ENCODE measurements at places on chromosomes 4 and X.

DNA sequence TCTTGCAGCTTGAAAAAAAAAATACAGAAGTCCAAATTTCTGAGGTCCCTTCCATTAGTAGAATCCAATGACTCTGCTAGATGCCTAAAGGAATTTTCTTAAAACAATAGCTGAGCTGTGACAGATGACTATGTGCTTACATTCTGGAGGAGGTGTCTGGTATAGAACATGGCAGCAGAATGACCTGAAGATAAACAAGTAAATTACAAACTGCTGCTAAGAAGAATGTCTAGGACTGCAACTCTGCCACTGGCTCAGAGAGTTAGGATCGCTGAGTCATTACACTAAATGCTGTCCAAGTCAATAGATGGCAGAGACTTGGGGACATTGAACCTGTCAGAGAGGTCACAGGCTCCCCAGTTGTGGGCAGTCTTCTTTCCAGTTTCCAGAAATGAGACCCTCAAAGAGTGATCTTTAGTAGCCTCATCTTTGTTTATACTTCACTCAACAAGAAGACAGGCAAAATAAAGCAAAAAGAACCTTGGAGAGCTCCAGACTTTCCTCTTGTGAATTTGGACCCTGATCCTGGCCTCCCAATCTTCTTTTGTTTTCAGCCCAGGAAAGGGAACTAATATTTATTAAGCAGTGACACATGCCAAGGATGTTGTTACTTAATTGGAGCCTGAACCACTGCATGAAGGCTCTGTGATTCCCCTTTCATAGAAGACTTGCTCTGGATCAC is 56.4 kb upstream of the SCML1 start:
- DNase-seq = no peak

DNA sequence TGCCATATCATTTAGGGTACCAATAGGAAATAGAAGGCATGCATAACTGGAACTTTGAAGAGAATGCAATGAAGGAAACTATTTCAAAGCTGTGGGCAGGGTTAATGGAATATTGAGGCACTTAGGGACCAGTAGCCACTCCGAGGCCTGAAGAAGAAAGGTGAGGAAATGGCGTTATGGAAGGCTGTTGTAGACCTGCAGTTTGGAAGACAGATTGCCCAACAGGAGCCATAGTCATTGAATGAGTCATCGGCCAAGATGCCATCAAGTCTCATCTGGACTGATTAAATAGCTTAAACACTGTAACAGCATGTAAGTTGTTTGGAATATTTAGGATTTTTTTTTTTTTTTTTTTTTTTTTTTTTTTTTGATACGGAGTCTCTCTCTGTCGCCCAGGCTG is 11.6 kb downstream of the CXCL13 start:
- no peak for DNase-seq

GRCh38 chr4:126396703-126397102 is 1081.9 kb downstream of the FAT4 start:
- DNase-seq = no peak

DNA sequence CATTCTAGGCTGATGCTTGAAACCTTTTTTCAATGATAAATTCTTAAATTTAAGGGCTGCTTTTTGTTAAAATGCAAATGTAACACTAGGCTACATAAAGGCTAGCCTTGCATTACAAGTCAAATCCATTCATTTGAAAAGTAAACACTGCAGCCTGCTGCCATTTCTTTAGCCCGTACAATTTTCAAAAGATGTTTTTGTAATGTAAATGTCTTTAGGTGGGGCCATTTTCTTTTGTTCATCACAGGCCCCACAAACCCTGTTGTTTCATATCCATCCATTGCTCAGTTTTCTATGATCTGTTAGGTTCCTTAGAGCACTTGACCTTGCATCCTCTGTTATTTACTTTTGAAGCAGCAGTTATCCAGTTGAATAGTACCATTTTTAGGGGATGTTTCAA is 296.2 kb upstream of the AMOT start:
- DNase-seq = no peak

DNA sequence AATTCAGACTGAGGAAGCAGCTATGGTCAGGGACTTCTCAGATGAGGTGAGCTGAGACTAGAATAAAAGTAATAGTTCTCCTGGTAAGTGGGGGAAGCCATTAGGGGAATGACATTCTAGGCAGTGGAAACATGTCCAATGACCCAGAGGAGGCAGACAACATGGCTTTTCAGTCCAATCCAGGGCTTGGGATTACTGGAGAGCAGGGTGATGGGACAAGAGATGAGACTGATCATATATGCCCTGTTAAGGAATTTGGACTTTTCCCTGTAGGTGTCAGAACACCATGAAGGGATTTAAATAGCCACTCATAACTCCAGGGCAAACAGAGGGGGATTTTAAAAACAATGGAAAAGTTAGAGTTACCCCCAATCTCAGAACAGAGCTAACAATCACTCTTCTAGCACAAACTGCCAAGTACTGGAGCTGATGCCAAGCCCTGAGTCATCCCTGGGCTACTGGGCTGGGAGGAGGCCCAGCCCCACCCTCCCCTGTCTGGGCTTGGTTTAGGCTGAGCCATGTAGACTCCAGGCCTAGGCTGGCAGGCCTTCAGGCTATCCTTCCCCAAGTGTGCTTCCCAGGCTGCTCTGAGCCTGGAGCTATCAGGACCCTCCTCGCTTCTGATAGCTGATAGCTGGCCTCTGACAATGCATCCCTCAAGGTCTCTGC is 22.7 kb upstream of the MSN start:
- peak; percentile 11 for DNase-seq

DNA sequence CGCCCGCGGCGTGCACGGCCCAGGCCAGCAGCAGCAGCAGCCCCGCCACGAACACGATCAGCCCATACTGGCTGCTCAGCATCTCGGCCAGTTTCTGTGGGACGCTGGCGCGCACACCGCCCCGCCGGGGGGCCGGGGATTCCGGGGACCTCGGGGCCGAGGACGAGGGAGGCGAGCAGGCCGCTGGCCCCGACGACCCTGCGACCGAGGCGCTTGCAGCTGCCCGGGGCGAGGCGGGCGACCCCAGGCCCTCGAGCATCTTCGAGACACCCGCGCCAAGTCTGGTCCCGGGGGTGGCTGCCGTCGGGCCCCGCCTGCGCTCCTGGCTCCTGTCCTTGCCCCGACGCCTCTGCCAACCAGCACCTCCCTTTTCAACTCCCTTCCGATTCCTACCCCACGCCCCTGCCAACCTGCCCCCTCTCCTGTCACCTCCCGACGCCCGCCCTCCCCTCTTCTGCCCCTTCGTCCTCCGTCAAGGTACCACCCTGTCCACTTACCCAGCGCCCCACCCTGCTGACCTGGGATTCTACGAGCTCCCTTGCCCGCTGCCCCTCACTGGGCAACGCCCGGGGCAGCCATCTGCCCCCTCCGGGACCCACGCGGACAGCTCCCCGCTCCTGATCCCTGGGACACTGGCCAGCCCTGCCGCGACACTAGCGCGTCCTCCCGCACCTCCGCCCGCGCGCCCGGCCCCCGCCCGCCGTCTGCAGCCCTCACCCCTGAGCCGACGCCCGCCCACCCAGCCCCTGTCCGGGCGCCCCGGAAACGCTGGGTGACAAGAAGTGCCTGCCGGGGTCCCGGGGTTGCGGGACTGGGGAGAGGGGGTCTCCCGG is at the start of gene OTOP1:
OTOP1 (minus strand) TSS at position 324 of the 833 bp plus-strand sequence; CDS start at position 259, 65 bp downstream.
- no peak for DNase-seq

GRCh38 chr4:151646322-151646721 is 114.5 kb downstream of the GATB start:
- DNase-seq = no peak
